ENCODE measurements at places on chromosomes 6 and 20.
A peak's percentile ranks its signal among the peaks of the same experiment; 100 is the strongest.

DNA sequence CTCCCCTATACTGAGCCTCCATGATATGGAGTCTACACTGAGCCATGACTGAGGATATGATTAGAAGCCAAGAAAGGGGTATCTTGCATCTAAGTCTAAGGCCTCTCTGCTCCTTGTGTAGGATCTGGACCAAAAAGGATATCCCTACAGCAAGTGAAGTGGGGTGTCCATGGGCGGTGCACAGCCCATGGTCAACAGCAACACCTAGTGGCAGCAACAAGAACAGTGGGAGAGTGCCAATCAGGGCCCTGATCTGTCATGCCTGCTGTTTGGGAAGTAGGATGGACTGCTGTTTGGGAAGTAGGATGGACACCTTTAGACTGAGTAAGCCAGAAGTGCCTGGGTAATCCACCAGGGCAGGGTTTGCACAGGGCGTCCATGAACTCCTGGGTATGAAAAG lies 22.4 kb downstream of the PTGIS start:
- DNase-seq, result no peak

- DNase-seq, result no peak
These were observed 13.4 kb upstream of the STX16 start for GRCh38 chr20:58637466-58638213.

DNA sequence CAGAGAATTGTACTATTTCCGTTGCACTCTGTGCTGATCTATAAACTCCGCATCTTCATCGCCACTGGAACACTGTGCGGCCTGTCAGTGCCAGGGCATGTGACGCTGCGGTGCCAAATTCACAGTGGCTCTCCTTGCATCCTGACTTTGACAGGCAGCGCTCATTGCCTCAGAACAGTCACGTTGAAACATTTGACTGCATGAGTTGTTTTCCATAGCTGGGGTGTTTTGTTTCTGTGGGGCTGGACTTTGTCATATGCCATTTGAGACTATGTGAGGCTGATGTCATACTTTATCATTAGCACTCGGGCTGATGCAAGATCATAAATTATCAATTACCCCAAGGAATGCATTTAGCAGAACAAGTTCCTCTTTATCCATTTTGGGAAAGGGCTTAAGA lies 32.7 kb downstream of the CFAP61 start:
- no peak for DNase-seq

- peak; percentile 48 for DNase-seq
These were observed 31.1 kb downstream of the PLG start for GRCh38 chr6:160733050-160733646.

- DNase-seq, result no peak
These were observed 25.0 kb upstream of the C6orf62 start for GRCh38 chr6:24743944-24744335.

GRCh38 chr6:156825475-156825874 lies 48.3 kb downstream of the ARID1B start:
- DNase-seq, result peak; percentile 50

DNA sequence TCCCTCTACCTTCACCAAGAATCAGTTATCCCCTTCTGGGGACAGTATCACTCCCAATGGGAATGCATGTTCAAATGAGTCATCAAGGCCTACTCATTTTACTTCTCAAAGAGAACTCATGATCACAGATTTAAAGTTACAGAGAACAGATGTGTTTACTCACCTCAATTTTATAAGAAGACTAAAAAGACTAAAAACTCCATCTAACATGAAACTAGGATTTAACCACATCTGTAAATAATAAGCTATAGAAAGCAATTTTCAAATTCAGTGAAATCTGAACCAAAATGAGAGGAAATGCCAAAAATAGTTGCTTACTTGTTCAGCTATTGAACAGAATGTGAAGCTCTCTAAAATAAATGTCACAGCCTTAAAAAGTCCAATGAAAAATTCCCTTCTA lies 300.1 kb upstream of the KCNQ5 start:
- DNase-seq, result peak; percentile 53

GRCh38 chr6:120279466-120280167 lies 930.1 kb upstream of the MAN1A1 start:
- DNase-seq, result no peak

DNA sequence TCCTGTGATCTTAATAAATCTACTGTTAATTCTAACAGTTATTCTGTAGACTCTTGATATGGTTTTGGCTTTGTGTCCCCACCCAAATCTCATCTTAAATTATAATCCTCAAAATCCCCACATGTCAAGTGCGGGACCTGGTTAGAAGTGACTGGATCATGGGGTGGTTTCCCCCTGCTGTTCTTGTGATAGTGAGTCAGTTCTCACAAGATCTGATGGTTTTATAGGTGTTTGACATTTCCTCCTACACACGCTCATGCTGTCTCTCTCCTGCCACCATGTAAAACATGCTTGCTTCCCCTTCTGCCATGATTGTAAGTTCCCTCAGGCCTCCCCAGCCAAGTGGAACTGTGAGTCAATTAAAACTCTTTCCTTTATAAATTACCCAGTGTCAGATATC lies 10.5 kb upstream of the EPB41L2 start:
- no peak for DNase-seq

DNA sequence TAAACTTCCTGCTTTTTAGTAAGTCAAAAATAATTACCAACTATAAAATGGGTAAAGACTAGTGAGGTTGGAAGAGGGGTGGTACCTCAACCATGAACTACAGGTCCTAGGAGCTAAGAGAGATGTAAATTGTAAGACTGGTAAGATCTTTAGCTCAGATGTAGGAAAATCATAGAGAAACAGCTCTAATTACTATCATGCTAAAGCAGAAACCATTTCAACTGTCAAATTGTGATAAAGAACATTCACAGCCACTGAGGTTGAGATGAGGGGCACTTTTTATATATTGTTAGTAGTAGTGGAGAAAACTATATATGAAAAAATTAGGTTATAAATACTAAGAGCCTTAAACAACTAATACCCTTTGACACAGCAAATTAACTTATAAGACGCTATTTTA lies 20.0 kb downstream of the CDK19 start:
- DNase-seq, result peak; percentile 44

DNA sequence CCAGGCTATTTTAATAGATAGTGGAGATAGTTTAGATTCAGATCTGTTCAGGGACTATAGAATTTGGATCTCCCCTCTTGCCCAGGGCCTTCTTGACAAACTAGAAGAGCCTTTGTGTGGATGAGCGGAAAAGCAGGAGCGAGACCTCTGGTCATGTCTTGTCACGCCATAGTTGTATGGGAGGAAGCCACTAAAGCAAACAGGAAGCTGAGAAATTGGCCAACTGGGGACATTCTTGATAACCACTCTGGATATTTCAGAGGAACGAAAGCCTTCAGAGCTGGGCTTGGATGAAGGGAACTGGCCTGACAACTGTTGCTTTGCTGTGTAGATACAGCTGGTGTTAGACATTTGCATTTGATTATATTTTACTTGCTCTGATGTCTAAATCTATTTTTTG lies 54.1 kb upstream of the EXOC2 start:
- DNase-seq, result peak; percentile 13

- DNase-seq, result no peak
These were observed 71.4 kb upstream of the CST7 start for GRCh38 chr20:24877652-24878051.

DNA sequence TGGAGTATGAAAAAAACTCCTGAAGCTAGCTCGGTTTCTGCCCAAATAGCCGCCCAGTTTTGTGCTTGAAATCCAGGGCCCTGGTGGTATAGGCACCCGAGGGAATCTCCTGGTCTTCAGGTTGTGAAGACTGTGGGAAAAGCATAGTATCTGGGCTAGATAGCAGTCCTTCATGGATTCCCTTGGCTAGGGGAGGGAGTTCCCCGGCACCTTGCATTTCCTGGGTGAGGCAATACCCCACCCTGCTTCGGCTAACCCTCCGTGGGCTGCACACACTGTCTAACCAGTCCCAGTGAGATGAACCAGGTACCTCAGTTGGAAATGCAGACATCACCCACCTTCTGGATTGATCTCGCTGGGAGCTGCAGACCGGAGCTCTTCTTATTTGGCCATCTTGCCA lies 184.5 kb upstream of the SLC35B3 start:
- DNase-seq, result no peak

Data from M059J (cell line).